Keratinocyte (primary cell): ENCODE measurements at places on chromosomes 6 and 20. TPM values are rescaled to one million over a fixed set of nuclear protein-coding genes. Genes with fewer than 3 reads are reported as not detected.

DNA sequence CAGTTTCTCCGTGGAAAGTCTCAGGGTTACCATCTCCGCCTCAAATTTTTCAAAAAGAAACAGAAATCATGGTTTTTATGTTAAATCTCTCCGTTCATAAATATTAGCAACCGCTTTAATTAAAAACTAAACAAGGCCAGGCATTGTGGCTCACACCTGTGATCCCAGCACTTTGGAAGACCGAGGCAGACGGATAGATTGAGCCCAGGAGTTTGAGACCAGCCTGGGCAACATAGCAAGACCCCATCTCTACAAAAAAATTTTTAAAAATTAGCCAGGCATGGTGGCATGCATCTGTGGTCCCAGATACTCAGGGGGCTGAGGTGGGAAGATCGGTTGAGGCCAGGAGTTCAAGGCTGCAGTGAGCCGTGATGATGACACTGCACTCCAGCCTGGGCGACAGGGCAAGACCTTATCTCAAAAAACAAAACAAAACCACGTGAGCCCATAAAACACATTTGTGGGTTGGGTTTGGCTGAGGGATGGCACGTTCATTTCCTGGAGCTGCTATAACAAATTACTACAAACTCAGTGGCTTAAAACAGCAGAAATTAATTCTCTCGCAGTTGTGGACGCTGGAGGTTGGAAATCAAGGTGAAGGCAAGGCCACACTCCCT lies 223.2 kb downstream of the ZNF217 start:
- DNase-seq: no peak

DNA sequence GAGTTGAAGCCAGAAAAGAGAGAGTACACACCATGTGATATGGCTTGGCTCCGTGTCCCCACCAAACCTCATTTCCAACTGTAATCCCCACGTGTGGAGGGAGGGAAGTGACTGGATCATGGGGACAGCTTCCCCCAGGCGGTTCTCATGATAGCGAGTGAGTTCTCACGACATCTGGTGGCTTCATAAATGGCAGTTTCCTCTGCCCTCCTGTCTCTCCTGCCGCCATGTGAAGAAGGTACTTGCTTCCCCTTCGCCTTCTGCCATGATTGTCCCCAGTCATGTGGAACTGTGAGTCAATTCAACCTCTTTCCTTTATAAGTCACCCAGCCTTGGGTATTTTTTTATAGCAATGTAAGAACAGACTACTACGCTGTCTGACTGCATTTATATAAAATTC lies 40.3 kb downstream of the TAF4 start:
- no peak for DNase-seq

DNA sequence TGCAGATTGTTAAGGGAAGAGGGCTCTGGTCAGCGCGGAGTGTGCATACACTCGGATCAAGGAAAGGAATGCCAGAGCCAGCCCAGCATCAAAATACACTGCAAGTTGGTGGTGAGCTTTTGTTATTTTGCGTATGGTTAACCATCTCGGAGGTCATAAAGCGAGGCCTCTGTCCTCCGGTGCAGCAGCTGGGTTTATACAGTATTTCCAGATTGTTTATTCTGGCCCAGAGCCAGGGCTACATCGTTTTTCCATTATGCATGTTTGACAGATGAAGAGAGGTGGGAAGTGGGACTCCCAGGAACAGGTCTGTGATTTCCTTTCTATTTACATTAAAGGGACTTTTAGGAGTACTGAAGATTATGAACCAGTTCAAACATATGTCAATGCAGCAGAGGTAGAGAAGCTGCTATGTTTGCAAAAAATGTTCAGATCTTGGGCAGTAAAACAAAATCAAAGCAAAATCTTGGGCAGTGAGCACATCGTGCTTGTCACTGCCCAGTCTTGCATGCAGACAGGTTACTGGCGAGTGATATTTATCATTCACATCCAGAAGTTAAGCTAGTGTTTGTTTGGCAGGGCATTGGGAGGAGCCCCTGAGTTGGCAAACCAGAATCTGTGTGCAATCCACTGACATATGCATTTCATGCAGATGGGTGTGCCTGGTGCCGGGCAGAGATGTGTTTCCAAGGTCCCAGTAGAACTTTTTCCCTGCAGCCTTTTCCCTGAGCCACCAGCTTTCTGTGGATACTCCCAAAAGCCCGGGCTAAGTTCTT lies 256.3 kb upstream of the TAB2 start:
- DNase-seq: no peak

CHMP4B gene
- 44.9 to 72.2 TPM (median 68.2 TPM) in 3 replicates for polyA plus RNA-seq

DNA sequence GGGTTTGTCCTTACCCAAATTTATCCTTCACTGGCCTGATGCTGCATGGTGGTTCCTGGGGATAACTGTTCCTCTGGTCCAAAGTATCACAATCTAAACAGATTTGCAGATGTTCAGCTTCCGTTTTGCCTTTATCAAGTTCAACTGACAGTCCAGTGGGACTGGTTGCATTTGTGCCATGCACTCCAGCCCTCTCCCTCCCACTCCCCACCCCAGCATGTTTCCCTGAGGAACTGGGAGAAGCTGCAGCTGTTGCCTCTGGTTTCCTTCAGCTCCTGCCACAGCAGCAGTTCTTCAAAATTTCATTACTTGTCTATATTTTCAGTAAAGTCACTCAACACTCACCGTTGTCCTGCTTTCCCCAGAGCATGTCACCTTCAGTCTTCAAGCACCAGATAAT lies 39.5 kb upstream of the KIF16B start:
- no peak for DNase-seq

- DNase-seq: no peak
Measured at GRCh38 chr6:132190097-132190814, 211.0 kb downstream of the MOXD1 start.

DNA sequence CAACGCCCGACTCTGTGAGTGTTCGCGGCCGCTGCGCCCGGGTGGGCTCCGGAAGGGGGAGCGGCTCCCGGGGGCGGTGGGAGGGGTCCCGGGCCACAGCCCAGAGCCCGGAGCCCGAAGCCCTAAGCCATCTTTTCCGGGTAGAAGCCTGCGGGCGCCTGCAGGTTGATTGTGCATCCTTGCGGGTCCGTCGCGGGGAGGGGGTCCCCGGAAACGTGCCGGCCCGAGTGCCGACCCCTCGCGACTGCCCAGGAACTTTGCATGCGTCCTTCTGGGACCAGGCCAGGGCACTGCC lies 413 bp downstream of the PTPRA start:
- DNase-seq: no peak

DNA sequence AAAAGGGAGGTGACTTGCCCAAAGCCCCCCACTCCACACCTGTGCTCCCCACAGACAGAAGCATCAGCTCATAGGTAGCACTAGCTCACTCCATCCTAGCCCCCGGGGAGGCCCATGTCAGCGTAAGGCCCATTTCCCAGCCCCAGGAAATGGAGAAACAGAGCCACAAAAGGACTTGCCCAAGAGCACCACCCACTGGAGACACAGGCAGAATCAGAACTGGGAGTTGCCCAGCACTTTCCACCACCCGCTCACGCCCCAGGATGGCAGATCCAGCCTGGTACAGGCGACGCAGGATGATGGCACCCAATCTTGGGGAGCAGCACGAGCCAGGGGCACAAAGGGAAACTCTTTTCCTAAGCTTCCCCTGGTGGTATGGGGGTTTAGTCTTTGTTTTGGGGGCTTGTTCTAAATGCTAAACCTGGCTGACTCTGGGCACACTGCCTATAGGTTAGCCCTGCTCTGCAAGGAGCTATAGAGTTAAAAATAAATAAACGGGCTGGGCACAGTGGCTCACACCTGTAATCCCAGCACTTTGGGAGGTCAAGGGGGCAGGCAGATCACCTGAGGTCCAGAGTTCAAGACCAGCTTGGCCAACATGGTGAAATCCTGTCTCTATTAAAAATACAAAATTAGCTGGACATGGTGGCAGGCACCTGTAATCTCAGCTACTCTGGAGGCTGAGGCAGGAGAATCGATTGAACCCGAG lies 11.8 kb downstream of the C20orf203 start:
- DNase-seq: no peak

DNA sequence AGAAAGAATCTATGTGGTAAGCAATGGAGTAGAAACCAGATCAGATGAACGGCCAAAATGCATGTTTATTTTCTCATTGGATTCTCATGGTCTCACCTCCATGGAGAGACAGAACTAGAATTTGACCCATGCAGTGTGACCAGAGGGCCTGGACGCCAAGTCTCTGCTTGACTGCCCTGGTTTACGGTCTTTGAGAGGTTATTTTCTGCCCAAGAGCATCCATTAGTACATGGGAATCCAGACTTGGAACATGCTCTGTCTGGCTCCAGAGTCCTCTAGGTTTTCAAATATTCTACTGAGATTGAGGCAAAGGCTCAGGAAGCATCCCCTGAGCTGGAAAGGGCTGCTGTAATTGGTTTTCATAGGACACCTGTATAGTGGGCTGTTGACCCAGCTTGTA lies 45.5 kb upstream of the UST start:
- DNase-seq: no peak

DNA sequence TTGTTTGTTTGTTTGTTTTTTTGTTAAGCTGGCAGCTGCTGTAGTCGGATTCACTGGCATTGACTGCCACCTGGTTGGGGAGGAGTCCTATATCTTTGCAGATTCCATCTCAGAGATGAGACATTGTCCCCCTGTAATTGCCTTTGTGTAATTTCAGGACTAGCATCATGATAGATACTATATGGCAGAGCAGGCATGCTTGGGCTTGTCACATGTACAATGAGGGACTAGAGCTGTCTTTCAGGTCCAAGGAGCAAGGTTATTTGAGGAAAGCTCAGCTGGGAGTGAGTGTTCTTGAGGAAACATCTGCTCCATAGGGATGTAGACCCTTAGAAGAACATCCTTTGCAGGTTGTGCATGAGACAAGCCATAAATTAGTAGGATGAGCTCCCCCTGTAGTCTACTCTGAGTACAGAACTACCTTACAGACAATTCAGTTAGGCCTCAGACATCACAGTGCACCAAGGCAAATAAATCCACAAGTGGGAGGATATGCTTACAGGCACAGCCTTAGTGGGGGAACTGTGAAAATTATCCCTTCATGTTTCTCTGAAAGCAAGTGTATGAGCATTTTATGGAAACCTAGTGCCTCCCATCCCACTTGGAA lies 62.1 kb downstream of the BMP2 start:
- peak; percentile 15 for DNase-seq

GRCh38 chr6:16227048-16227562 lies 11.3 kb upstream of the GMPR start:
- DNase-seq: no peak

PI3 gene
- polyA plus RNA-seq: 46.4 to 226 TPM (median 71.1 TPM) in 3 replicates

KCNK17 gene
- polyA plus RNA-seq: not detected in 3 replicates

- no peak for DNase-seq
Measured at GRCh38 chr20:37228656-37229055, 33.0 kb downstream of the GHRH start.

DNA sequence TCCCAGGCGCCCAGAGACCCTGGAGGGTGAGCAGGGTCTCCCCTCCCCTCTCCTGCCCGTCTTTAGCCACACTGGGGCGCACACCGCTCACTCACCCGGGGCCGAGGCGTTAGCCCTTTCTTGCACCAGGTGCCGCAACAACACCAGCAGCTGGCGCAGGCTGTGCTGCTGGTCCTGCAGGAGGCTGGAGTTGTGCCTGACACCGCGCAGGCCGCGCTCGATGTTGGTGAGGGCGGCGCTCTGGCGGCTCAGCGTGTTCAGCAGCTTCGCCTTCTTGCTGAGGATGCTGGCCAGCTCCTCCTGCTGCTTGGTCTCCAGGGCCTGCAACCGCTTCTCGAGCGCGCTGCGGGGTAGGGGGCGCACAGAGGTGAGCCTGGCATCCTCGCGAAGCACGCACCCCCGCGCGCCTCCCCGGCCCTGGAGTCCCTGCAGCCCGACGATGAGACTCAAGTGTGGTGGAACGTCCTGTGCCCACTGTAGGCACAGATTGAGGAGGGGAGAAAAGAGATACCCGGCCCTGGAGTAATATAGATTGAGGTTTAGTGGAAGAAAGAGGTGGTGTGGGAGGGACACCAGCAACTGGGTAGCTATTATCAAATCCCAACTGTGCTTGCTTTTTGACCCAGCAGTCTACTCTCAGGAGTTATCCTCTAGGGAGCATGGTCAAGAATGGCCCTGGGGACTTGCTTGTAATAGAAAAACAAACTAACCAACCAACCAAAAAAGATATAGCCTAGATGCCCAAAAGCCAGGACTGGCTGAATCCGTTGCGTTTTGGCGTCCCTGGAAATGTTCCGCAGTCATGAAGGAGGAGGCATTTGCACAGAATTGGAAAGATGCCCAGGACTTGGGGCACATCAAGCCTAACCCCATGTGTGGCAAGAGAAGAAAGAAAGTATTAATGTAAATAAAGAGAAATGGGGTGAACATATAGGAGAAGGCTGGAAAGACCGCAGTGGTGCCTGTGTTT lies 30.9 kb downstream of the ANGPT4 start:
- DNase-seq: no peak

DNA sequence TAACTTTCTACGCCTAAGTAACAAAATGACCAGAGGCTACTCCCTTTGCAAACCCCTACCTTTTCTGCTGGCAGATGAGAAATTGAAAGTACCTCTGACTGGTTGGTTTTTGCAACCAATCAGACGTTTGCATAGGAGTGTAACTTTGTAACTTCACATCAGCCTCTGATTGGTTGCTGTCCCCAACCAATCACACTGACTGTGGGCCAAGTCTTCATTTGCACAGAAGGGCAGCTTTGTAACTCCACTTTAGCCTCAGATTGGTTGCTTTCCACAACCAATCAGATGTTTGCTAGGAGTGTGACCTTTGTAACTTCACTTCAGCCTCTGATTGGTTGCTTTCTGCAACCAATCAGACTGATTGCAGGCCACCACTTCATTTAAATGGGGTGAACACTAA lies 89.1 kb downstream of the ME1 start:
- DNase-seq: no peak

GRCh38 chr6:159720708-159721107 lies 6.6 kb upstream of the WTAP start:
- DNase-seq: no peak

- no peak for DNase-seq
Measured at GRCh38 chr6:151172751-151173150, 67.0 kb upstream of the AKAP12 start.

TRIM31 gene
- polyA plus RNA-seq: 0.06 TPM in 1 of 3 replicates, not detected in the others

DNA sequence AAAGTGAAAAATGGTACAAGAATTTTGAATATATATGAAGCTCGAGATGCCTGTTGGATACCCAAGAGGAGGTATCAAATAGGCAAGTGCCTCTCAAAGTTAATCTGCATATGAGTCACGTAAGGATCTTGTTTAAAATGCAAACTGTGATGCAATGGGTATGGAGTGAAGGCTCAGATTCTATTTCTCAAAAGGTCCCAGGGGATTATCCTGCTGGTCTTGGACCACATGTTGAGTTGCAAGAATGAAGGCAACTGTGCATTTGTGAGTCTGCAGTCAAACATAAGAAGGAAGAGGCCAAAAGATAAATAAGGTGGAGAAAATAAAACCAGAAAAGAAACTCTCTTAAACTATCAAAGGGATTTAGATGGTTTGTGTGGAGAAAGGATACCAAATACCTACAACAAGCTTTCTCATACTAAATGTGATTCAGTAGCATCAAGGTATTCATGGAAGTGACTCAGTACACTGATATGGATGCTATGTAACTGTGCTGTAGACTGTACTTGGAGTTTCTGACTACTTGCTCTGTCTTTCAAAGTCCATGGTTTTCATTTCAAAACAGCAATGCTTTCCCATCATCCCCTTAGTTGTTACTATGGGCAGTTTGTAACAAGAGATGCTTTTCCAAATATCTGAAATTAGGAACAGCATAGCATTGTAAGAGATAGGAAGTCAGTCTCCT lies 106.3 kb downstream of the GFRAL start:
- no peak for DNase-seq
